Psoas muscle (tissue), 8 donors: ENCODE measurements at places on chromosomes 1 and 21.
A peak's percentile ranks its signal among the peaks of the same experiment; 100 is the strongest.

DNA sequence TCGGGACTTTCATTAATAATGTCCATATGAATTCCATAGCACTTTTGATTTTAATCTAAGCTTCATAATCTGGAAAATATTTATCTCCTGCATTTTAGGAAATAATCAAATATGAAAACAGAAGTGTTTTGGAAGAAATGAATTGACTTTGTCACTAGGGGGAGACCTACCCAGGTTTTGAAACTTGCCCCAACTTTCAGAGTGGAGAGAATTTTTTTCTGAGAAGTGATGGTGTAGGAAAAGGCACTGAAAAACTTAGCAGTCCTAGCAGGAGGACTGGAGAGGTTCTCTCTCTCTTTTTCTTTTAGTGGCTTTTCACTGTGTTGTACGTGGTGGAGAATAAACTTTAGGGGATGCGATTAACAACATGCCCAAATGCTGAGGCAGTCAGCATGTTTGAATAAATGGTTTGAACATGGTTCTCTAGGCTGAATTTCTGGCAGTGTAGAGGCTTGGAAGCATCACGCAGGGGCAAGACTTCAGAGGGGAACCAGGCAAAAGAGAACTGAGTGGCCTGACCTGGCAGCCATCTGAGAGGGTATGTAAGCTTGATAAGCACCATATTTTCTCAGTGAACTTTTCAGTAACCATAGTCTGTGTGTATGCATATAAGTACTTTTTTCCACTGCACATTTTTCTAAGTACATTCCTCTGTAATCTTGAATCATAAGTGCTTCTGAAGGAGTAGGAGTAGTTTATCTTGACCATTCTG lies 68.3 kb upstream of the NEK7 start:
- no peak for DNase-seq

DNA sequence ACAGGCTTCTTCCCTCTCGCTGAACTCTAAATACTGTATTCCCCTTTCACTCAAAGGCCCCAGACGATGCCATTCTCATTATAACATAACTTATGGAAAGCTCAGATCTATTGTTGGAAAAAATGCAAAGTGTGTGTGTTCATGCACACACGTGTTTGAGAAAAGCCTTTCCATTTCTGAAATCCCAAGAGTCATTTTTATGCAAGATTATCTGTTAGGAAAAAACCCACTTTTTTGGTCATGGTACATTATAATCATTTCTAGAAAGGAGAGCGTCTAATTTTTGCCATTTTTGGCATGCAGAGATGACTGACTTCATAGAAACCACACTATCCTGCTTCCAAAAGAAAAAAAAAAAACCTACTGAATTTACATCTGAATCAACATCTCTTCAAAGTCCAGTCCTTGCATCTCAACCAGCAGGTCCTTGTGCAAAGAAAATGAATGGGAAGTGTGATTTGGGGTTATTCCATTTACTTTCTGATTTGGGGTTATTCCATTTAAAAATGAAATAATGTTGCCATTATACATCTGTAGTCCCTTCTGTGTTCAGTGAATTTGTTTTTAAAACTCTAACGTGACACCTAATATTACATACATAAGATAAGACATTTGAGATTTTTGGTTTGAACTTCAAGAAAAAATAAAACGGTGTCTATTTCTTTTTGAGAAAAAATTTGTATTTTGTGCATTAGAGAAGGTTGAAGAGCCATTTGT lies 150.3 kb downstream of the DHRS3 start:
- no peak for DNase-seq

DNA sequence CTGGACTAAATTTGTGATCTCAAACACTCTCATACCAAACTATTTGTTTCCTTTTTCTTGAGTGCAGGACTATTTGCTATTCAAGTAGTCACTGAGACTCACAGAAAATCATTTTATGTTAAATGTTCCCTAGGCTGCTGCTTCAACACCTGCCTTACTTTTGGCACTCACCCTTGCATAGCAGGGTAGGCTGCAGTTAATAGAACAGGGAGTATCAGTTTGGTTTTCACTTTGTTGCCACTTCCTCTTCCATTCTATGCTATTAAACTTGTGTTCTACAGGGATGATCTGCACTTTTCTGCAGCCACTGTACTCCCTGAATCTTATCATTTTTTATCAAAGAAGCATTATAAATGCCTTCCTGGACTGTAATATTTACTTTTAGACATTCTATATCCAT lies 148.7 kb upstream of the PRMT6 start:
- DNase-seq, result no peak

DNA sequence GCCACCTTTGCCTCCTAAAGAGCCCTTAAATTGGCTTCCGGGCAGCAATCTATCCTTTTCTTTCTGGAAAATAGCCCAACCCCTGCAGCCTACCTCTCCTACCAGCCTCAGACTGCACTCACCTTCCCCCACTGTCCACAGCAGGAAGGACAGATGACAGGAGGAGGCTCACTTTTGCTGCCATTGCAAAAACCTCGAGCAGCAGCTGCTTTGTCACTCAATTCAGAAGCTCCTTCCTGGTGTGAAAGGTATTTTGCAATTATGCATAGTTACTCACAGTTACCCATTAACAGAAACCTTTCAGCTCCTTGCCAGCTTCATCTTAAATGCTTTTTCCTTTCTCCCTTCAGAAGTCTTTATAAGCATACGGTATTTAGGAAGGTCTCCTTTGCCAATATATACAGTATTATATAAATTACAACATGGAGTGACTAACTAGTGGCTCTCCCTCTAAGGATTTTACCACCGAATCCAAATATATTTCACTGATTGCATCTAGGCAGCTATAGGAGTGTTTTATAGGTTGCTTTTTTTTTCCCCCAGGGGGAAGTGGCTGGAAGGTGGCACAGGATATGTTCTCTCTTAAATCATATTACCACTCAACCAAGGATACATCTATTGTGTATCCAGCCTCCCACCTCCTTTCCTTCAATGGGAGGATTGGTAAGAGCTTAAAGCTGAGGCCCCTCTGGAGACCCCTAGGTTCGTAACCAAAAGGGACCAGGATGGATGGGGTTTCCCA lies 142.1 kb upstream of the IPO9 start:
- no peak for DNase-seq

DNA sequence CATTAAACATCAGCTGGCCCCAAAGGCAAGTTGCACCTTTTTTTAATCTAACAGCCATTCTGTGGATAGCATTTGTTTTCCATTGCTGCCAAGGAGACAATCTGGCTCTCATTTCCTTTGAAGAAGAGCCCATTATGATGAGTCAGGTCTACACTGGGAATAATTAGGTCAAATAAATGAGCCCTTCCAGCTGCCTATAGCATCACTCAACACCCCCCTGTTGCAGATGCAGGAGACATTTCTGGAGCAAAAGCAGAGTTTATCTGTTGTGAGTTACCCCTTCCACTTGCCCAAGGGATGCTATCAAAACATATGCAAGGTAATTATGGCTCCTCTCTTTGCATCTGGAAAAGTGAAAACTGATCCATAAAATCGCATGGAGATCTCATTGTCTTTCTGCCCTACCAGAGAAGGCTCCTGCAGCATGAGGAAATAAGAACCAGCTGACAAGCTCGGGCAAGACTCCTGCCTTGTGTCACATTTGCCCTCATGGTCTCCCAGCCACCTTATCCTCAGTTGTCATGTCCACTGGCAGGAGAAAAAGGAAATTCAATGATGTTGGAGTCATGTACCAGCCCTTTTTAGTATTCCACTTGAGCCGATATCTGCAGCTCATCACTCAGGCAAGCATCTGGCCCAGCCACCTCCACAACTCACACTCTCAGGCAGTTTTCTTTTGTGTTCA lies 135.9 kb downstream of the SLC30A10 start:
- no peak for DNase-seq

DNA sequence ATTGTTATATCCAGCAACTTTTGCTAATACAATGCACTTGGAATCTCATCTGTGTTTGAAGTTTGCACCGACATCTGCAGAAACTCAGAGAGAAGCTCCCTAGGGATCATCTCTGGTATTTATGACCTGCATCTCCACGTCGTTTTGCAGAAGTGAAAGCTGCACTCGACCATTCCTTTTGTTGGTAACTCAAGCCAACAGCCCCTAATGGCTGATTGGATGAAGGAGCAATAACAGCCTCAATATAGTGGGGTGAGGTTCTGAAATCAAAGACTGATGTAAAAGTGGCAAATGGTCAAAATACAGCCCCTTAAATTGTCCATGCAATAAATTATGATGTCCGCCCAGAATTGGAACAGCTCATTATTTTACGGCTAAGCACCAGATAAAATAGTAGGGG lies 344.2 kb upstream of the KAZN start:
- DNase-seq, result no peak

DNA sequence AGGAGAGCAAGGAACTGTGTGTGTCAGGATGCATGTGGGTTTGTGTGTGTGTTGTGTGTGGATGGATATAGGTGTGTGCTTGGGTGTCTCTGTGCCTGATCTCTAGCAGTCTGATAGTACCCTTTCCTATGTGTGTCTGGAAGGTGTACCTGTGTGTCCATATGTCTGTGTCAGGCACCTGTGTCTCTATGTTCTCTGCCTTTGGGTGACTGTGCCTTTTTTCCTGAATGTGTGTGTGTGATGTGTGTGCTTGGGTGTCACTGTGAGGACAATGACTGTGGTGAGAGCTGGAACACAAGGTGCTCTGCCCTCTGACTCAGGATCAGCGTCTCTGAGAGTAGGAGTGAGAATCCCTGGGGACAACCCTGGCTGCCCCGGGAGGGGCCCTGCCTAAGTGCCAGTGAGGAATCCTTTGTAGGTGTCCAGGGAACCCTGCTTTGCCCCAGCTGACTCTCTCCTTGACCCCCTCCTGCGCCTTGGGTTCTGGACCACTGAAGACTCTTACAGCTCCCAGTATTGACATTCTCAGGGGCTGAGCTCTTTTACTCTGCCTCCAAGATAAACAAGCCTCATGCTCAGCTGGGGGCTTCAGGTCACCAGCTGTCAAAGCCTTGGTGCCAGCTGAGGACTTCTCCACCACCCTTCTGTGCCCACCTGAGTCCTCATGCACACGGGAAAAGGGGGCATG lies 735 bp upstream of the EFNA3 start:
- no peak for DNase-seq

- DNase-seq, result peak; percentile 29
These were observed 19.7 kb upstream of the ARF1 start for GRCh38 chr1:228062812-228063211.

DNA sequence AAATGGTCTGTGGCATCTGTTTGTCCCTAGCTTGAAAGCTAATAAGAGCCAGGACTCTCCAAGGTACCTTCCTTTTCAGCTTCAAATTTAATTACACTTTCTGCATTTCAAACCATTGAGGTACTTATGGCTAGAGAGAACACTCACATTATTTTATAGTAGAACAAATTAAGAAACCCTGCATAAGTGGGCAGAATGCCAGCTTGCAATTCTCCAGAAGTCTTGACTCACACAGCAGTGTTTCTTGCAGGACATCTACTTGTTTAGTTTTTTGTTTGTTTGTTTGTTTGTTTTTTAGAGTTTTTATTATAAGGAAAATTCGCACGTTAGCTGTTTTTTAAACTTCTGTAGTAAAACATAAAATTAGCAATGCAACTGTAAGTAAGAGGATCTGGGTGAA lies 397.2 kb downstream of the NEGR1 start:
- DNase-seq, result no peak

GRCh38 chr1:106785176-106785575 lies 271.3 kb upstream of the PRMT6 start:
- no peak for DNase-seq

DNA sequence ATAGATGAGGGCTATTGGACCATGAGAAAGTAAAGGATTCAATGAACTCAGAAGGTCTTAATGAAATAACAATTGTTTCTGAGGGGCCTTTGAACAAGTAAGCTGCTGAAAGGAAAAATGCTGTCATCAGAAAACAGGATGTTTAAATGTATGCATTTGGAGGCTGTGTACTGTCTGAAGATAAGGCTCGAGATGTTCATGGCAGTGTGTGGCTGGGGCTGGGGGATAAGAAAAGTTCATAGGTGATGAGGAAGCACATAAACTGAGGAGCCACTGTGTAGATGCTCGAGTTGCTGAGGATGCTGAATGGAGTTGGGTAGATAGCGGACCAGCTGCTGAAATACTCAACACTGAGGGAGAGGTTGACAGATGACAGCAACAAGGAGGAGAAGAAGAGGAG lies 17.8 kb downstream of the THEM4 start:
- DNase-seq, result no peak

DNA sequence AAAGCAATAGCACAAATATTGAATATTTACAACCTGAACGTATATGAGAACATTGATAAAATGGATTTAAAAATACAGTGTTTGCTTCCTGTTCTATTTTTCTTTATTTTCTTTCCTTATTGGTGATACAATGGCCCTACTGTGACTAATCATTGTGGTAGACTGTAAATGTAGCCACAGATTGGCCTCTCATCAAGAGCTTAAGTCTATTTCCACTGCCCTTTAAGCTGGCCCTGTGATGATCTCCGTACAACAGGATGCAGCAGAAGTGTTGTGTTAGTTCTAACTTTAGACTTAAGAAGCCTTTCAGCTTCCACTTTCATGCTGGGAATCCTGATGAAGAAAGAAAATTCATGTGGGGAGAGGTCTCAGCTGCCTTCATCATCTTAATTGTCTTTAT lies 285.6 kb upstream of the B3GALT2 start:
- no peak for DNase-seq
